ENCODE measurements at places on chromosomes 6 and 20. TPM values are rescaled to one million over a fixed set of nuclear protein-coding genes. Genes with fewer than 3 reads are reported as not detected.

The PEDS1 gene
- total RNA-seq: 17.4 TPM

The PNLDC1 gene
- total RNA-seq: not detected

The SLC17A1 gene
- not detected for total RNA-seq

The CLDN20 gene
- not detected for total RNA-seq

The CASS4 gene
- total RNA-seq: 3.0 TPM

The IL17F gene
- not detected for total RNA-seq

- peaks cover 34% of the 10 kb centered on the region for H3K4me1 ChIP-seq
- no peak for DNase-seq
- peaks cover 5% of the 10 kb centered on the region for H3K36me3 ChIP-seq
- H3K27ac ChIP-seq: no peak overlapping the region
- H3K27me3 ChIP-seq: no peaks in the 10 kb centered on the region
- no peak overlapping the region for H3K4me3 ChIP-seq
Observed at GRCh38 chr6:52535711-52536423, 41.0 kb downstream of the TRAM2 start.

DNA sequence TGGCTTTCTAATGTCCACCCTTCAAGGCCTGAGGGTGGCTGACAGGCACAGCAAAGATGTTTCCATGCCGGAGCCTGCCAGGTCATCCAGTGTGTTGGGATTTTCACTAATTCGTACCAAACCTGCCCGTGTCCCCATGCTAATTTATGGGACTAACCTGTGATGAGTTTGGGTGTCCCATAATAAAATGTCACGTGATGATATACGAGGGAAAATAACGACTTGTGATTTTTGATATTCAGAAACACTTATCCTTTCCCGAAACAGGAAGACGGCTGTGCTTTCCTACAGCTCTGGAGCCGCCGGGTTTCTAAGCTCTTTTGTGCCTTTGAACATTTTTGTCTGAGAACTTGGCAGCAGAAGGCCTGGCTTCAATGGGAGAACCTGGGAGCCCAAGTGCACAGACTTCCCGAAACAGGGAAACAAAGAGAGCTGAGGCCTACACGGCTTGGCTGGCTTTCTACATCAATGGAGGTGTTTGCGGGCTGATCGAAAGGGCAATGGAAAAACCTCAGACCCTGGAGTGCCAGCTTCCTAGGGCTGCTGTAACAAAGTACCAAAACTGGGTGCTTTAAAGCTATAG, 171.9 kb upstream of the JARID2 start:
- H3K27ac ChIP-seq: no peak overlapping the region
- no peak overlapping the region for H3K4me3 ChIP-seq
- H3K4me1 ChIP-seq: peaks cover 7% of the 10 kb centered on the region
- DNase-seq: no peak

DNA sequence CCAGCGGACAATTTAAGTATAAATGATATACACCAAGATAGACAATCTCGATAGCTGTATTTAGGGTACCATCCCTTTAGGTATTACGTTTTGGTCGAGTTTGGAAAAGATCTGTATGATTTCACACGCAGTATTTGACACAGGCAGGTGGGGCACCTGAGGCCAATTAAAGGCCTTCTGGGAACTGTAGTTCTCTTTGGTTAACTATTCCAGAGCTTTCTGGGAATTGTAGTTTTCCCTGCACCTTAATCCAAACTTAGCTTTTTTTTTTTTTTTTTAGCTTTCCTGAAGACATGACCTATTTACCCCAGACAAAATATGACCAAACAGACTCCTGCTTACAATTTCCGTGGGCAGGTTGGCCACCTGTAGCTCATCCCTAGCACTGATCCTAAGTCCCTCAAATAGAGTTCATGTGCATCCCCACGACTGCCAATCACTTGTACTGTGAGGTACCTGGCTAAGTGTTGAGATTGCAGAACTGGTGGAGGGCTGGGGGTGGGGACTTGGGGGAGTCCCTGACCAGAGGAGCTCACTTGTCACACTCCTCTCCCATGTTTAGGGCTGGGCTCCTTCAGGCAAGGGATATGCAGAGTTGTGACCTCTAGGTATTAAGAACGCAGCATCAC, 999 bp upstream of the EHMT2 start:
- H3K27ac ChIP-seq: peak overlapping the region; percentile 97
- peaks cover 11% of the 10 kb centered on the region for H3K36me3 ChIP-seq
- DNase-seq: peak; percentile 22
- H3K4me1 ChIP-seq: peaks cover 32% of the 10 kb centered on the region
- peaks cover 6% of the 10 kb centered on the region for H3K27me3 ChIP-seq

DNA sequence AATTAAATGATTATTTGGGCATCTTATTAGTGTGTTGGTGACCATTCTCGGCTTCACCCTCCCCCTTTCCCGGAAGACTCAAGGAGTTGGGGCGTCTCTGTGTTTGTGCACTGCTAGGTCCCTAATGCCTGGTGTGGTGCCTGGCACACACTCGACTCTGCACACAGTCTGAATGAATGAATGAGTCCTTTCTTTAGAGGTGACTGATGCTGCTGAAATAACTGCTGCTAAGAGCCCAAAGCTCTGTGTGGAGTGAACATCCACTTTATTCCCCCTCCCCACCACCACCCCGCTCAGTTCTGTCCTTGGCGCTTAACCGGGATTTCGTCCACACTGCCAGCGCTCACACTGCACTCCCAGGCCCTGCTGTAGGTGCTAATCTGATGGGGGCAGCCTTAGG, 1.2 kb upstream of the PHACTR3 start:
- H3K27ac ChIP-seq: no peak overlapping the region
- H3K4me3 ChIP-seq: no peak overlapping the region
- H3K4me1 ChIP-seq: no peaks in the 10 kb centered on the region

- no peaks in the 10 kb centered on the region for H3K27me3 ChIP-seq
- peaks cover 14% of the 10 kb centered on the region for H3K36me3 ChIP-seq
- no peaks in the 10 kb centered on the region for H3K4me1 ChIP-seq
- no peak for DNase-seq
Observed at GRCh38 chr6:135449246-135449645, 48.3 kb downstream of the AHI1 start.

DNA sequence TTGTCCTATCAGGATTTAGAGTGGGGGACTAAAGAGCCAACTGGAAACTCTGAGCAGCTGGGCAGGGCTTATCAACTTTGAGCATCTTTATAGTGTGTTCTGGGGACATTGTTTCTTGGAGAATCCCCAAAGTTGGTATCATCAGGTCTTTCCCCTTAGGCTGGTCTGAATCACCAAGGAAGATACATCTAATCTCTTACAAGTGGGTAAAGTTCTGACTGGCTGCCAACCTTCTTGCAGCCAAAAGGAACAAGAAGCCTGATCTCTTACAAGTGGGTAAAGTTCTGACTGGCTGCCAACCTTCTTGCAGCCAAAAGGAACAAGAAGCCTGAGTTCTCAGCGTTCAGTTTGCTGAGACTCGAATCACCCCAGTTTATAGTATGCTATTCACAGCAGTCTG, 1.6 kb upstream of the MED23 start:
- no peaks in the 10 kb centered on the region for H3K36me3 ChIP-seq
- DNase-seq: no peak
- no peak overlapping the region for H3K4me3 ChIP-seq
- no peak overlapping the region for H3K27ac ChIP-seq

- H3K27me3 ChIP-seq: no peaks in the 10 kb centered on the region
- H3K27ac ChIP-seq: no peak overlapping the region
- no peak overlapping the region for H3K4me3 ChIP-seq
- H3K36me3 ChIP-seq: no peaks in the 10 kb centered on the region
- H3K4me1 ChIP-seq: peaks cover 6% of the 10 kb centered on the region
- DNase-seq: no peak
Observed at GRCh38 chr6:11852061-11852651, 73.6 kb upstream of the ADTRP start.

DNA sequence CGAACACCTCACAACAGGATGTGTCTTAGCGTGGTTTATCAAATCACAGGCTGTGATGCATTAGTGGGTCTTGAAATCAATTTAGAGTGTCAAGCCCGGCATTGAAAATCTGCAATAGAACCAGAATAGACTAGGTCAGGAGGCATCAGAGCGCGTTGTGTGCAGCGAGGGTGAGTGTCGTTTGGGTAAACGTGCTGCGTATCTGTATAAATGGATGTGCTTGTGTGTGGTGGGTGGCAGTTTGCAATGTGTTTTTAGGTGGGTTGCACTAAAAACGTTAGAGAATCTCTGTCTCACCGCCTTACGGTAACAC, 121.0 kb upstream of the SULF2 start:
- no peak overlapping the region for H3K4me3 ChIP-seq
- DNase-seq: no peak
- H3K36me3 ChIP-seq: no peaks in the 10 kb centered on the region
- no peaks in the 10 kb centered on the region for H3K27me3 ChIP-seq

GRCh38 chr6:111603040-111603439, 2.6 kb downstream of the TRAF3IP2 start:
- no peak overlapping the region for H3K27ac ChIP-seq
- H3K4me1 ChIP-seq: peaks cover 44% of the 10 kb centered on the region
- no peak for DNase-seq
- H3K4me3 ChIP-seq: no peak overlapping the region

- DNase-seq: no peak
- no peaks in the 10 kb centered on the region for H3K4me1 ChIP-seq
- no peak overlapping the region for H3K27ac ChIP-seq
- H3K36me3 ChIP-seq: no peaks in the 10 kb centered on the region
Observed at GRCh38 chr6:116550796-116551195, 2.8 kb upstream of the CALHM4 start.

DNA sequence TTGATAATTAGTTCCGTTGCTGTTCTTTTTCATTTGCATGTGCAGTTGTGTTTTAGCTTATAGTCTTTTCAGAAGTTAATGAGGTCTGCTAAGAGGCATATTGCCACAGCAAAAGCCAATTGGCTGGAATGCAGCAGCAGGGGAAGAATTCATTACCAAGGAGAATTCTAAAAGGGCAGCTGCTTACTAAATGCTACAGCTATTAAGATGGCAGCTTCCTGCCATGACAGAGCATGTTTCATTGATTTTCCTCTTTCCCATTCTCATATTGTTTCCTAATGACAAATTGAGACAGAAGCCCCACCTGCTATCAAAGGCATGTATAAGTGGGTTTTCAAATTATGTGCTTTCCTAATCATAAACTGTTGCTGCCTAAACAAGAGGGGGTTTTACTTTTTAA, 66.6 kb downstream of the CLVS2 start:
- no peak overlapping the region for H3K27ac ChIP-seq
- no peak overlapping the region for H3K4me3 ChIP-seq
- no peaks in the 10 kb centered on the region for H3K27me3 ChIP-seq
- no peaks in the 10 kb centered on the region for H3K36me3 ChIP-seq
- DNase-seq: no peak
- no peaks in the 10 kb centered on the region for H3K4me1 ChIP-seq

- no peak overlapping the region for H3K27ac ChIP-seq
- H3K4me1 ChIP-seq: no peaks in the 10 kb centered on the region
- H3K4me3 ChIP-seq: no peak overlapping the region
- no peaks in the 10 kb centered on the region for H3K36me3 ChIP-seq
- DNase-seq: no peak
- H3K27me3 ChIP-seq: peaks cover 6% of the 10 kb centered on the region
Observed at GRCh38 chr6:100372326-100373091, 92.2 kb downstream of the SIM1 start.

DNA sequence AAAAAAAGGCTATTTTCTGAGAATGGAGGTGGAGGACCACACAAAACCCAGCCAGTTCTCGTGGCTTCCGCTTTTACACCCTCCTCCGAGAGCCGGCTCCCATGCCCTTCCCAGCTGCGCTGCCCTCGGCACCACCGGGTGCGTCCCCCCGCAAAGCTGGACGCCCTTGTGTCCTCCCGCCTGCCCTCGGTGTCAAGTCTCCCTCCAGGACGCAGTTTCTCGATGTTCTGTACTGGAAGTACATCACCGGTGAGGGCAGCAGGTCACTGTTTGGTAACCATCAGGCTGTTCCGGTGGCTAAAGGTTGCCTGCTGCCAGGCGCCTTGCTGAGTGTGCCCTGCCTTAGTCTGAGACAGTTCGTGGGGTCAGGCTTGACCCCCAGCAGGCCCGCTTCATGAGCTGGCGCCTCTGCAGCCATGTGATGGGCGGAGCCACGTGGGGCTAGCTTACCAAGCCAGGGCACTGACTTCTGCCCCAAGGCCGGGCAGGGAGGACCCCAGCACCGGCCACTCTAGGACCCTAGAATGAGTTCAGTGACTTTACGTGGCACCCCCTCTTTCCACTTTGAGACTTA, 34.6 kb downstream of the RREB1 start:
- H3K27me3 ChIP-seq: no peaks in the 10 kb centered on the region
- peaks cover 75% of the 10 kb centered on the region for H3K4me1 ChIP-seq
- no peak overlapping the region for H3K4me3 ChIP-seq
- no peak for DNase-seq
- H3K36me3 ChIP-seq: peaks cover 4% of the 10 kb centered on the region

GRCh38 chr20:20210327-20210726, 157.6 kb upstream of the INSM1 start:
- peaks cover 27% of the 10 kb centered on the region for H3K27me3 ChIP-seq
- no peak overlapping the region for H3K4me3 ChIP-seq
- no peak for DNase-seq
- H3K27ac ChIP-seq: no peak overlapping the region
- no peaks in the 10 kb centered on the region for H3K36me3 ChIP-seq

DNA sequence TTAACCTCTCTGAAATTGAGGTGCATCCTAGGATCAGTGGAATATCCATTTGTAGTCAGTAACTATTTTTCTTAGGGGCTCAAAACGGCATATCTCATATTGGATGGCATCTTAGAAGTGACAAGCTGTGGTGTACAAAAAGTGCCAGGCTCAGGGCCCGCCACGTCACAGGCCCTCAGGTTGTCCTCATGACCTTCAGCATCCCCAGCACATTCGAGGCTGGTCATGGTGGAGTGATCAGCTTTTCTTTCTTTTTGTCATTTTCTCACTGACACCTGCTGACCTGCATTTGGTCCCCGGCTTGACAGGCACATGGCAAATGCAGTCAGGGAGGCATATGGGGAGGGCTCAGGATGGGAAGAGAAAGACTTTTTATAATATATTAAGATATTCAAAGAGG, 7.1 kb upstream of the E2F1 start:
- H3K27ac ChIP-seq: no peak overlapping the region
- no peak overlapping the region for H3K4me3 ChIP-seq
- H3K4me1 ChIP-seq: peaks cover 29% of the 10 kb centered on the region
- DNase-seq: no peak

DNA sequence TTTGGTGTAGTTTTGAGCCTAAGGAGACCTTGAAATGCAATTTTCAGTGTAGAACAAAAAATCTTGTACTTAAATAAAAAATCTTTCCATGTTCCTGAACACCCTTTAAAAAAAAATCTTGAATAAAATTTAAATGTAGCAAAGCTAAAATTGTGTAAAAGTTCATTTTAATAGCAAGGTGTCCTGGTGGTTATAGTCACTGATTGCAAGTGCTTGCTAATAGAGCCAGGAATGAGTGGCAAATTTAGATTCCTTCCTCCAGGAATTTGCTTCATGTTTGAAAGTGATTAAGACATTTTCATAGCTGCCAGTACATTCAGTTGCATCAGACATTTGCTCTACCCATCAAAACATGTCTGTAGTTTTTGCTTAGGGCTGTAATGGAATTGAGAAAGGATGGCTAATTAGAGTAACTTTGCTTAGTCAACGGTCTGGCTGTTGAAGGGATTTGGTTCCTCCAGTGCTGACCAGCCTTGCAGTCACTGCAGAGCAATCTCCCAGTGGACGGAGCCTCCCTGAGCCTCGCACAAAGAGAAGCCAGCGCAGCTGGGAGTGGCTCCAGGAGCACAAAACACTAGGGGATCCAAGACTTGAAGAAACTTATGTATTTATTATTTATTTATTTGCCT, 36.5 kb downstream of the AKAP12 start:
- H3K27me3 ChIP-seq: peaks cover 25% of the 10 kb centered on the region
- H3K36me3 ChIP-seq: no peaks in the 10 kb centered on the region
- no peak for DNase-seq
- no peak overlapping the region for H3K27ac ChIP-seq
- H3K4me3 ChIP-seq: no peak overlapping the region
- H3K4me1 ChIP-seq: no peaks in the 10 kb centered on the region

GRCh38 chr6:156849806-156850205, 72.6 kb downstream of the ARID1B start:
- DNase-seq: no peak
- peaks cover 80% of the 10 kb centered on the region for H3K4me1 ChIP-seq
- H3K27me3 ChIP-seq: no peaks in the 10 kb centered on the region
- peaks cover 17% of the 10 kb centered on the region for H3K36me3 ChIP-seq

All from activated naive CD8-positive, alpha-beta T cell treated with anti-CD3 and anti-CD28 coated beads for 36 hours (primary cell).